Neuronal stem cell (in vitro differentiated cells): ENCODE measurements at places on chromosomes 4 and X.

DNA sequence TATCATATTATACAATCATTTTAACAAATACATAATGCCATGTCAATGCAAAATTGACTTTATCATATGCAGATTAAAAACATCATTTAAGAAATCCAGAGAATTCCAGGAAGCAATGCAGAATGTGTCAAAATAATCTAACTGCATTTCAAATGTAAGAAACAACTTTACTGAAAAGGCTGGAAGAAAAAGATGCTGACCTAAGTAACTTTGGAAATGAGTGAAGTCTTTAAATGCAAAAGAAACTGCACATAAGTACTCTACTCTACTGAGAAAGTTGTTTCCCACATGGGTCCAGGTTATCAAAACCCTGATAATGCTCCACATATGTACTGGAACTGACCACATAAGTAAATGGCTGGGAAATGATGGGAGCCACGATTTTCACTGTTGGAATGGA, 149.9 kb downstream of the EVC2 start:
- DNase-seq = no peak

DNA sequence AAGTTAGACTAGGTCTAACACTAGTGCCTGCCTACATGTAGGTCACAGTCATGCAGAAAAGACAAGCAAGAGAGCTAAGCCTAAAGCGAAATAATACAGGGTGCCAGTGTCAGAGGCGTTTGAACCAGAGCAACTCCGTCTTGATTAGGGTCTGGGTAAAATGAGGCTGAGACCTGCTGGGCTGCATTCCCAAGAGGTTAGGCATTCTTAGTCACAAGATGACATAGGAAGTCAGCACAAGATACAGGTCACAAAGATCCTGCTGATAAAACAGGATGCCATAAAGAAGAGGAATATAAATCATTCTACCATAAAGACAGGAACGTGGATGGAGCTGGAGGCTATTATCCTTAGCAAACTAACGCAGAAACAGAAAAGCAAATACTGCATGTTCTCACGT, 120.9 kb downstream of the BEND2 start:
- DNase-seq = no peak

GRCh38 chr4:164731827-164732474, 22.0 kb upstream of the SMIM31 start:
- peak; percentile 57 for DNase-seq

- no peak for DNase-seq
Observed at GRCh38 chr4:123120473-123120872, 198.1 kb upstream of the NUDT6 start.

GRCh38 chrX:72349190-72349589, 43.5 kb upstream of the CITED1 start:
- no peak for DNase-seq

DNA sequence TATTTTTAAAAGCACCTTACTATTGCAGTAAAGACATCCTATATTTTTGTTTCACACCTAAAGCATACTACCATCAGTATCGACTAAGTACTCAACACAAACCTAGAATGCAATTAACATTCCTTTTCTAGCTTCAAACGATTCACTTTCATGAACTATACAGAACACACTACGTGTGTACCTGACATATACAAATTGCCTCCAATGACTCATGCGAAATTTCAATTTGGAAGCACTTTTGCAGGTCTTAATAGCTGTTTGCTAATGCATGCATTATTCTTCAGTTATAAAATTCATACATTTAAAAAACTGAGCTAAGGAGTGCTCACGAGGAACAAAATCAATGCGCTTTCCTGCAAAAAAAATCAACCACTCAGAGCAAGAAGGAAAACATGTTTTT, 19.7 kb upstream of the GPM6B start:
- DNase-seq = no peak

DNA sequence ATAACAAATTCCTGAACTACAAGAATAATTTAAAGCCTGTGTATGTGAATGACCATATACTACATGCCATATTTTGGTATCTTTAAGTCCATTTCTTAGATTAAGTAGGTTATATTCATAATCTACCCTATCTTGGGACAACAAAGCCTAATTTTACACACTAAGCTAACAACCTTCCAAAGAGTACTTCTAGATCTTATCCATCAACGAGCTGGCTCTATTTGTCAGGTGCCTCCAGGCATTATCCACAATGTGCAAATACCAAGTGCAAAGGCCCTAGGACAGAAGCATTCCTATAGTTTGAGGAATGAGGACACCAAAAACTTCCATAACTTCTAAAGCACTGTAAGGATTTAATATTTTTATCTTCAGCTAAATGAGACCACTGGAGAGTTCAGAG, 3.5 kb downstream of the SLBP start:
- no peak for DNase-seq

DNA sequence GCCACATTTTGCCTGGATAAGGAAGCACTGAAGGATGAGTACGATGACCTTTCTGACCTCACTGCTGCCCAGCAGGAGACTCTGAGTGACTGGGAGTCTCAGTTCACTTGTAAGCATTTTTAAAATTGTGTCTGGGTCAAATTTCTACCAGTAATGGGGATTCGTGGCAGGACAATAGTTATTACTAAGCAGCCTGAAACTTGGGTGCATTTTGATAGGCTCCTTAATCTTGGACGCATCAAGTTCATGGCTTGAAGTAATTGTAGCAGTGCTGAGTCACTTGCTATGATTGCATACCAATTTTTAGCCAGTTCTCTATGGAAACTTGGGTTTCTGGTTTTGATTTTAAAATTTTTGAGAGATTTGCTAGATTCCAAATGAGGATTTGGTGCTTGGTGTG, 4.3 kb downstream of the PGRMC1 start:
- DNase-seq = no peak

GRCh38 chrX:120823556-120823955, 52.1 kb downstream of the CT47B1 start:
- no peak for DNase-seq

- DNase-seq = peak; percentile 76
Observed at GRCh38 chr4:4995103-4995907, 24.0 kb downstream of the CYTL1 start.

DNA sequence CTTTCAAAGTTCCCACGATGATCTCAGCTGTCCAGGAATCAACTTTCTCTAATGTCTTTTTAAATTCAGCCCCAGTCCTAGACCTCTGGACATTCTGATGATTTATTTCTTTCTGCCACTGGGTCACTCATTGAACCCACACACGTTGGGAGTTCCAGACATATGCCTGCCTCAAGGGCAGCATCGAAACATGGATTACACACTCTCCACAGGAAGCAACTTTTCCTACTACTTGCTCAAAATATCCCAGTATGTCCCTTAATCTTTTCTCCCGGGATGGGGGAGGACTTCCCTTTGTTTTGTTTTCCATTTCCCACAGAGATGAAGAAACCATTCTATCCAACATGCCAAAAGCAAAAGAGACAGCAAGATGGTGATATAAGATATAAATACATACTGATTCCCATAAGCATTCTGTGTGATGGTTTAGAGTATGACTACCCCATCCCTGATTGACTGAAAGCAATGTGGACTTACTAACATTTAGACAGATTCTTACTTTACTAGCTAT, 79.8 kb upstream of the PPARGC1A start:
- DNase-seq = no peak

GRCh38 chr4:14792702-14793227, 209.5 kb upstream of the CPEB2 start:
- no peak for DNase-seq

DNA sequence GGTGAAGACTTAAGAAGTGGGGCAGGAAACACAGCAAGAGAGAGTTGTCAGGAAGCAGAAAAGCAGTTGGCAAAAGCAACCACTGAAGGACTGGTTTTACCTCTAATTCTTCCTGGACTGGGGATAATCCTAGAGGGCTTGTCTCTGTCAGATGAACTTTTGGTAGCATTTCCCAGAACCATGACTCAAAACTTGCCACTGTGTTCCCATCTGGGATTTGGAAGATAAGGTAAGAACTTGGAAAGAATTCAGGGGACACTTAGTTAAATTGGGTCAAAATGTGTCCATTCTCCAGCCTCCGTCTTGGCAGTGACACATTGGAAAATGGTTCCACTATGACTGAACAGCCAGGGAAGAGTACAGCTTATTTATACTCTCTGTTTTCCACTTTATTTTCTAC, 55.7 kb downstream of the CD38 start:
- no peak for DNase-seq

DNA sequence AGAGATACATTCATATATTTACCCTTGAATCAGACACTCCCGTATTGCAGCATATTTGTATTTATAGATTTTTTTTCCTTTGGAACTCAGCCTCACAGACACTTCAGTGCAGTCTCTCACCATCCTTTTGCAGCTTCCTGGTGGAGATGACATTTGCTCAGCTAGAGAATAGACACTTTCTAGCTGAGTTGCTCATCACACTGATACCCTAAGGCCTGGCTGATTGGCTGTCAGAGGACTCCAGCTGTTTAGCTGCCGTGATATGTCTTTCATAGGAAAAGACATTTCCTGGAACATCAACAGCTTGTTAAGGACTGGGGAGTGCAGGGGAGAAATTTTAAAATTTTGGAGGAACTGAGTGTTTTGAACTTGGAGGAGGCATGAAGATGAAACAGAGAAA, 429.6 kb downstream of the SMARCA1 start:
- no peak for DNase-seq

GRCh38 chr4:161564230-161564834, 599.5 kb downstream of the FSTL5 start:
- DNase-seq = no peak

- peak; percentile 12 for DNase-seq
Observed at GRCh38 chr4:25756503-25756902, 100.9 kb downstream of the SLC34A2 start.

- DNase-seq = no peak
Observed at GRCh38 chr4:26171941-26172340, 148.9 kb upstream of the RBPJ start.

DNA sequence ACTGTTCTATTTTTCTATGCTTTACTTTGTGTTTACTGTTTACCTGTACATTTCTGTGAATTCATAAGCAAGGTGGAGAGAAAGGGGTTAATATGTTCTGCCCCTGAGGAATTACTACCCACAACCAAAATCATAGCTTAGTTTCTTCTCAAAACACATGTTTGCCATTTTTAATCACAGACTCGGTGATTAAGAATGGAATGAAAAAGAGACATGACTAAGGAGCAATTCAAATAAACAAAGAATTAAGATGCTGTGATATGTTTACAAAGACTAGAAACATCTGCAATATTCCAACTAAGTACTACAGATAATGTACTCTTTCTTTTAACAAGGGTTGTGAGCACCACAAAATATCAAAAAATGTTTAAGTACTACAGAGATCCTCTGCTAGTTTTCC, 11.7 kb upstream of the FAT4 start:
- no peak for DNase-seq

DNA sequence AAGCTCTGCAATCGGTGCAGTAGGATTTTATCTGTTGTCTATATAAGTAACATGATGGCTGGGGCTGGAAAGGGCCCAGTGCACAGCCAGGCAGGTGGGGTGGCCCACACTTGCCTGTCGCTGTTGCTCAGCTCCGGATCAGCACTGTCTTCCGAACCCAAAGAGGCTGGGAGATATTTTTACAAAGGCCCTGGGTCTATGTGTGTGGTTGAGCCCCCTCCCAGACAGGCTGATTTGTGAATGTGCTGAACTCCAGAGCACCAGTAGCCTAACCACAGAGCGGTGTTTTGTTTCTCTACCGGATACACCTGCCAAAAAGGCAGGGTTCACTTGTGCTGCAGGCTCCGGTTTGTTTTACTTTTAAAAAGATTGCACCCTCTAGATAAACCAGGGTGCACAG, 33.5 kb upstream of the CHRNA9 start:
- DNase-seq = no peak
